Stimulated activated CD4-positive, alpha-beta T cell treated with anti-CD3 and anti-CD28 coated beads, Interleukin-2, amount 100 ng/mL, for 4 hours (primary cell): ENCODE measurements at places on chromosomes 3 and 15.

DNA sequence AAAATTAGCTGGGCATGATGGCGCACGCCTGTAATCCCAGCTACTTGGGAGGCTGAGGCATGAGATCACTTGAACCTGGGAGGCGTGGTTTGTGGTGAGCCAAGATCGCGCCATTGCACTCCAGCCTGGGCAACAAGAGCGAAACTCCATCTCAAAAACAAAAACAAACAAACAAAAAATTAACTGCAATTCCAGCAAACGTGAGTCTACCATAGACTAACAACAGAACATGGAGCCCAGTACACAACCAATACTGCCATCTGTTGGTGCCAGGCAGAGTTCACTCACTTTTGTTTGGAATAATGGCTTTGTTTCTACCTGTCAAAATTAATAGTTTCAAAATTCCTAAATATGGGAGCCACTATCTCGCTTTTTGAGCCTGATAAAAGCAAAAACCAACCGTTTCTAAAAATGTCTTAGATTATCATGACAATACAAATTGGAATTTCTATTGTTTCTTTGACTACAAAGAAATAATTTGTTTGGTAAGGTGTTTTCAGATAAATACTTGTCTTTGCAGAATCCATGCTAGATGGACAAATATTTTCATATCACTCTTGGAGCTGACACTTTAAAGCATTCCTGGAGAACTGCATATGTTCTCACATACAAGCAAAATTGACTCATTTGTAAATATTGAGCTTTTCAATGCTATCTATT, 45.0 kb downstream of the GPR176 start:
- DNase-seq = no peak

- no peak for DNase-seq
Measured at GRCh38 chr3:133464573-133464972, 64.7 kb downstream of the BFSP2 start.

GRCh38 chr15:43796566-43796965, 3.5 kb downstream of the SERINC4 start:
- DNase-seq = no peak

DNA sequence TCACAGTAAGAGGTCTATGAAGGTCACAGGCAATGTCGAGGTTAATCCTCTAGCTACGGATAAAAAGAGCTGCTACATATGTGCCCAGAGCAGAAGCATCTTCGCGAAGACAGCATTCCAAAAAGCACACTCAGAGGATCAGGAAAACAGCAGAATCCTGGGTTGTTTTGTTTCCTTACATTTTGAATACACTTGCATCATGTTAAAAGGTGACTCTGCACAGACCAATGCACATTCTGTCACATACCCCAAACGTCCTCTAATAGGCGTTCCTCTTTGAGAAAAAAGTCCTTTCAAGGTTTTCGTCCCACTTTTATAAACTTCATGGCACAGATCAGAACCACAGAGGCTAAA, 52.7 kb downstream of the VGLL4 start:
- no peak for DNase-seq

DNA sequence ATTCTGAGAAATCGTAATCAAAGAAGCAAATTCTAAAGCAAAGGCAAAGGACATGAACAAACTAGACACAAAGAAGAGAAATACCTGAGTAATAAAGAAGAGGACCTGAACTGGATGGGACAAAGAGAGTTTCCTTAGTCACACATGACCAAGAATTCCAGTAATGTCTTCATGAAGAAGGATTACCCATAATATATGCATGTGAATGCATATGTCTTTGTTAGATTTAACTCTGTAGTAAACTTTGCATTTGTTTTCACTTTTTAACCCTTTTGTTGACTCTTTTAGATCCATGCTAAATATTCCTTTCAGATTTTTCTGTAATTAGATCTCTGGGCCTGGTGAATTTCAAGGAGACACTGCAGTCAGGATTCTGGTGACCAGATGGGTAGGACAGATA, 279.8 kb downstream of the ARRDC4 start:
- no peak for DNase-seq

DNA sequence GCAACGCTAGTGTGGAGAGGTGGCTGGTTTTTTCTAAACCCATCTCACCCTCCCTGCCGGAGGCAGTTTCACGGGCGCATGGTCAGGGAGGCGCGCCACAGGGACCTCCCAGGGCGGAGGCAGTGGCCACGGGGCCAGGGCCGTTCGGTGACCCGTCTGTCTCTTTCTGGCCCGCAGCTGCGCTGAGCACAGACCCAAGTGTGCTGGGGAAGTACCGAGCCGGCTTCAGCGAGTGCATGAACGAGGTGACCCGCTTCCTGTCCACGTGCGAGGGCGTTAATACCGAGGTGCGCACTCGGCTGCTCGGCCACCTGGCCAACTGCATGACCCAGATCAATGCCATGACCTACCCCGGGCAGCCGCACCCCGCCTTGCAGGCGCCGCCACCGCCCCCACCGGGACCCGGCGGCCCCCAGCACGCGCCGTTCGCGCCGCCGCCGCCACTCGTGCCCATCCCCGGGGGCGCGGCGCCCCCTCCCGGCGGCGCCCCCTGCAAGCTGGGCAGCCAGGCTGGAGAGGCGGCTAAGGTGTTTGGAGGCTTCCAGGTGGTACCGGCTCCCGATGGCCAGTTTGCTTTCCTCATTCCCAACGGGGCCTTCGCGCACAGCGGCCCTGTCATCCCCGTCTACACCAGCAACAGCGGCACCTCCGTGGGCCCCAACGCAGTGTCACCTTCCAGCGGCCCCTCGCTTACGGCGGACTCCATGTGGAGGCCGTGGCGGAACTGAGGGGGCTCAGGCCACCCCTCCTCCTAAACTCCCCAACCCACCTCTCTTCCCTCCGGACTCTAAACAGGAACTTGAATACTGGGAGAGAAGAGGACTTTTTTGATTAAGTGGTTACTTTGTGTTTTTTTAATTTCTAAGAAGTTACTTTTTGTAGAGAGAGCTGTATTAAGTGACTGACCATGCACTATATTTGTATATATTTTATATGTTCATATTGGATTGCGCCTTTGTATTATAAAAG, 1.8 kb downstream of the HES1 start:
- DNase-seq = no peak

- DNase-seq = no peak
Measured at GRCh38 chr3:152672320-152672649, 162.6 kb upstream of the P2RY1 start.

GRCh38 chr3:122618614-122619013, 41.2 kb downstream of the PARP15 start:
- no peak for DNase-seq

- no peak for DNase-seq
Measured at GRCh38 chr15:63331456-63331855, 50.2 kb downstream of the CA12 start.

GRCh38 chr3:55283441-55283925, 203.6 kb downstream of the WNT5A start:
- DNase-seq = no peak

GRCh38 chr3:177084616-177085015, 112.7 kb downstream of the TBL1XR1 start:
- no peak for DNase-seq

DNA sequence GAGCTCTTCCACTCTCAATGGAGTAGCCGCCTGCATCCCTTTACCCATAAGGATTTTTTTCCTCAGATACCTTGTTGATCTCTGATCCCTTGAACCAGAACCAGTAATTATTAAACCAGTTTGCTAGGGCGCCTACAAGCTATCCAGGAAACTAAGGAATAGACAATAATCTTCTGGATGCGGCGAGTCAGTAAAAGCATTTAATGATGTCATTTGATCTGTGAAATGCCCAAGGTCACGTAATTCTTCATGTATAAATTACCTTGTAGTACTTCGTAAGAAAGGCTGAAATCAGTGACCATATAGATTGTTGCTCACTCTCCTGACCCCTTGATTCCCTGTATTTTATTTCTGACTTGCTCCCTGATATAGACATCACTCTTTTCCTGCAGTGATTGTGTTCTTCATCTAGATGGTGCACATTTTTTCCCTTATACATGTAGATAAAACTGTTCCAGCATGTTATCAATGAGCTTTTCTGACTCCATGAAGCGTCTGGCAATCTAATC, 548.6 kb upstream of the NAALADL2 start:
- DNase-seq = no peak

GRCh38 chr3:159824333-159824732, 164.3 kb upstream of the IL12A start:
- DNase-seq = no peak
